Activated T-helper 1 cell treated with anti-CD3 and anti-CD28 coated beads, Interleukin-12 subunit alpha, Interleukin-12 subunit beta, Interleukin-2, Interleukin-4 antibody, amounts not matched to agents 30 ng/mL and 10 ng/mL and 1 ng/mL, durations not matched to agents 14 hours and 24 hours and 36 hours (primary cell): ENCODE measurements at places on chromosomes 6 and 20. TPM values are rescaled to one million over a fixed set of nuclear protein-coding genes. Genes with fewer than 3 reads are reported as not detected.

TNFRSF21 gene
- 3.5 and 4.2 TPM in 2 replicates for total RNA-seq

CALHM4 gene
- total RNA-seq = not detected in 2 replicates

DNA sequence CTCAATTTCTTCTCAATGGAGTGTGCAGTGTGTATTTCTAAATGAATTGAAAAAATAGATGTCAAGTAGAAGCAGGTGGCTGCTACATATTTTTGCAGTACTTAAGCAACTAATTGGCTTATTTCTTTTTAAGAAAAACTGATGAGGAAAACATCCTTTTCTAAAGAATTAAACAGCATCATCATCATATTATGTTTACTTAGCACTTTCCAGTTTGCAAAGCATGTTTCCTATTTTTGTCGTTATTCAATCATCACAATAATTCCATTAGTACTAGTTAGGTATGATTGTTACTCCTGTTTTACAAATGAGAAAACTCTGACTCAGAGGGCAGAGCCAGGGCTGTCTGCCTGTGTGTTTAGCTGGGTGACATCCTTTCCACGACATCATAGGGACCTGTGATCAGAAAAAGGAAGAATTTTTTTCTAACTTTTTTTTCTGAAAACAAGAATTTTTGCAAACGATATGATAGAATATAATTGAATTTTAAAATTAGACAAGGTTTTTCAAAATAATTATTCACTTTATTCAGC, 22.7 kb upstream of the BMP6 start:
- H3K27ac ChIP-seq = no peak overlapping the region
- peaks cover 1% of the 10 kb centered on the region for H3K27me3 ChIP-seq
- DNase-seq = no peak
- H3K36me3 ChIP-seq = no peaks in the 10 kb centered on the region

DNA sequence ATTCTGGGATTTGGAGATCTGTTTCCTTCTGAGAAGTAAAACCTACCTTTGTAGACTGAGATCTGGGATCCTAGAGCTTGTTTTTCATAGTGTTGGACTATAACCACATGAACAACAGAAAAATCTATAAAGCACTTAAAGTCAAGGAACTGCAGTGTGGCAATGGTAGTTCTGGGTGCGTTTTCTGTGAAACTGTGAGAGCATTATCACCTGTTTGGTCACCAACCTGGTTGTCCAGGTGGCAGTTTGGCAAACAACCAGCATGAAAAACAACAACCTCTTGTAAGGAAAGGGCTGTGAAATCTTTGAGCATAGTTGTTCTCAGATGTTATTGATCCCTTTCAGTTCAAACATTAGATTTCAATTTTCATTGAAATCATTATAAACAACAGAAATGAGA, 215.8 kb upstream of the CITED2 start:
- no peak overlapping the region for H3K27ac ChIP-seq
- H3K4me3 ChIP-seq = no peak overlapping the region
- H3K27me3 ChIP-seq = peaks cover 27% of the 10 kb centered on the region
- no peaks in the 10 kb centered on the region for H3K4me1 ChIP-seq

GRCh38 chr6:32462609-32463008, 22.9 kb downstream of the HLA-DRA start:
- no peak overlapping the region for H3K4me3 ChIP-seq
- no peak for DNase-seq
- H3K27ac ChIP-seq = no peak overlapping the region
